ENCODE measurements at places on chromosomes 6 and 20.

- DNase-seq, result no peak
Measured at GRCh38 chr6:29647927-29648642, 8.8 kb upstream of the MOG start.

GRCh38 chr6:64732888-64733287 lies 974.1 kb downstream of the EYS start:
- DNase-seq, result no peak

- no peak for DNase-seq
Measured at GRCh38 chr20:22779878-22780277, 195.5 kb upstream of the FOXA2 start.

DNA sequence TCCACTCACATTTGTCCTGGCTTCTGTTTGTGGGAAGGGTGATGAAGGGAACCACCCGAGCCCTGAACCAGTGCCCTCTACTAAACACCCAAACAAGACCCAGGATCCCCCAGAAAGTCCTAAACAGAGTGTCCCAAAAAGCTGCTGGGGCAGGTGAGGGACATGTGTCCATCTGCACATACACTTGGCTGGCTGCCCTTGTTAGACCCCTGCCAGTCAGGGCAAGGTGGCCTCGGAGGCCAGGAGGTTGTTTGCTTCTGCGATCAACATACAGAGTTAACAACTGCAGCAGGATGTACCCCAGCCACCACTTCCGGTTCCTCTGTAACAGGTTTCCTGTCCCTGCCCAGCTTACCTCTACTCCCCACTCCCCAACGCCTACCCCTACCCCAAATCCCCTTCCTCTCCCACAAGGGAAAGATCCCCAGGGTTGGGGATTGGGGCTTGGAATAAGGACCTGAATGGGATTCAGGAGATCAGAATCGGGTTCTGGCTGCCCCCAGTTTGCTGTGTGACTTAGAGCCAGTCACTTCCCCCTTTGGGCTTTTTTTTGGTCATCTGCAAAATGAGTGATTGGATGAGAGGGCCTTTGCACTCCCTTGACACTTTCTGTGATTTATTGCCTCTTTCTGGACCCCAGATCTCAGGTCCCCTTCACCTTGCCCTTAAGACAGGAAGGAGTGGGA lies 13.9 kb downstream of the DEF6 start:
- DNase-seq, result peak; percentile 37

GRCh38 chr6:148650941-148651505 lies 95.8 kb upstream of the UST start:
- no peak for DNase-seq

DNA sequence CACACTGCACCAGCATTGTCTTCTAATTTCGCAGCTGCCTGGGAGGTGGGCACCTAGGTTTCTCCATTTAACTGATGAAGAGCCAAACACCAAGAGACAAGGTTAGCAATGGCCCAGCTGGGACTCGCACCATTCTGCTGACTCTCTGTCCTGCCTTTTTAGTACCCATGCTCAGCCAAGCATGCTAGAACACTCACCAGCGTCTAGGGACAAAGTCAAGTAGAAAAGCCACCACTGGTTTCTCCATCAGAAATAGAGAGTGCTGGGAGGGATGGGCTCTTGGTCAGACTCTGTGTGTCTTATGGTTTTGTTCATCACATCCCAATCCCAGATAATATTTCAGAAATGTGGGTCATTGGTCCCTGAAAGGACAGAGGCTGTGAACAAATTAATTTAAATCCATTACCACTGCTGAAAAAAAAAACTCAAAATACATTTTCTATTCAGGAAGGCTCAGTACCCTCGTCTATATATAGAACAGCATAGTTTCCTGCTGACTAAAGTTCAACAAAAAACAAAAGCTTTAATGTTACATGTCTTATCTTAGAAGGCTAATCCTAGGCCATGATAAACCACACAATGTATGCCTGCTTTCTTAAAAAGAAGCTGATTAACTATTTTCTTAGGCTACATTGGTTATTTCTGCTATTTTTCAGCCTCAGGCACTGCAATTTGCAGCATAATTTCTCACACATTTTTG lies 111.0 kb downstream of the TBC1D7 start:
- DNase-seq, result no peak

GRCh38 chr6:3751730-3752530 lies 417 bp upstream of the PXDC1 start:
- DNase-seq, result peak; percentile 83

- DNase-seq, result no peak
Measured at GRCh38 chr6:121436274-121436857, 920 bp downstream of the GJA1 start.

DNA sequence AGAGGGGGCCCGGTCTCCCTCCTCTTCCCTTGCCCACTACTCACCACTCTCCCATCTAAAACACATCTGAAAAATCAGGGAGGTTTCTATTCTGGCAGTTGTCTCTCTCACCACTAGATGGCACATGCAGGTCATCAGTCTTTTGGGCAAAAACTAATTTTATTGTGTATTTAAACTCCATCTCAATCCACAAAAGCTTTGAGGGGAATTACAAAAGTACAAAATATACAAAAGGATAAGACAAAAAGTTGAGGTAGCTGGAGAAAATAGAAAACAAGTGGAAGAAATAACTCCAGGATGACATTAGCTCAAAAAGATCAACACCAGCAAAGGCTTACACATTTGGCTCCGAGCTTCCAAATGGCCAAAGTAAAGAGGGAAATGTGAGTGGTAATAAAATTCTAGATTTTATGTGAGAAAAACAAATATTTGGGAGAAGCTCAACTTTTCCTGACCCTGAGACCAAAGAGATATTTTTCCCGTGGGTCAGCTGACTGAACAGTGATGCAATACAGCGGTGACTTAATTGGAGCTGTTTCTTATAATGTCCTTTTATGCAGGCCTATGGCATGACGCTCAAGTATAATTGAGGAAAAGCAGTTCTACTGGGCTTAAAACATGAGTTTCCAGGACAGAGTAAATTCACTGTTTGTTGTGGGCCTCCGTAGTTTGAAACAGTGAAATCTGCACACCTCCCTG lies 79.8 kb upstream of the CHD6 start:
- DNase-seq, result no peak

- DNase-seq, result no peak
Measured at GRCh38 chr20:10178727-10179313, 39.8 kb upstream of the SNAP25 start.

DNA sequence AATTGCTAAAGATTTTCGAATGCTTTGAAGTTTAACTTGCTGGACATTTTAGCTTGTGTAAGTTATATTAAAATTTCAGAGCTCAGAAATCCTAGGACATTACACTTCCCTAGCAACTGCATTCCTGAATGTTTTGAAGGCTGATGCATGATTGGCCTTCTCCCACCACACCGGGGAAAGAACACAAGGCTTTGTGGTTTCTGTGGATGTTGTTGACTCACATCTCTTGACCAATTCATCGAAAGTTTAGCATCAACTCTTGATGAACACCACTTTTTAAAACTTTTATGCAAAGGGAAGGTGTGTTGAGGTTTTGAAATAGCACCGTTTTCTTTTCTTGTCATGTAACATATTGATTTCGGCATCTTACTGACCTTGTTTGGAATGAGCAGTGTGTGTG lies 81.1 kb downstream of the RIMS1 start:
- no peak for DNase-seq

GRCh38 chr20:40978761-40979160 lies 49.9 kb upstream of the TOP1 start:
- DNase-seq, result no peak

DNA sequence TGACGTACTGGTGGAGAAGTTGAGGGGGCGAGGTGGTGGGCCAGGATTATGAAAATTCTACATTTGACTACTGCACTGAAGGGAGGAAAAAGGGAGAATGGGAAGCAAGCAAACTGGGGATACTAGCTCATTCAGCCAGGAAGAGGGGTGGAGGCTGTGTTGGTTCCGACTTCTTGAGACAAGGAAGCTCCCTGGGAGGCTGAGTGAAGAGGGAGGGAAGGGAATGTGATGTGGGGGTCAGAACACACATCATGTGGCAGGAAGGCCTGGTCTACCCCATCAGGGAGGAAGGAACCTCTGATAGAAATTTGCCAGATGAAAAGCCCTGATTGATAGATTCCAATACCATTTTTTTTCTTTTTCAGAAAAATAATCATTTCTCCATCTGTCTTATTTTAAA lies 28.8 kb upstream of the MCHR2 start:
- no peak for DNase-seq

- no peak for DNase-seq
Measured at GRCh38 chr20:10131732-10132345, 86.8 kb upstream of the SNAP25 start.

GRCh38 chr20:17345321-17345720 lies 118.5 kb downstream of the PCSK2 start:
- DNase-seq, result no peak

DNA sequence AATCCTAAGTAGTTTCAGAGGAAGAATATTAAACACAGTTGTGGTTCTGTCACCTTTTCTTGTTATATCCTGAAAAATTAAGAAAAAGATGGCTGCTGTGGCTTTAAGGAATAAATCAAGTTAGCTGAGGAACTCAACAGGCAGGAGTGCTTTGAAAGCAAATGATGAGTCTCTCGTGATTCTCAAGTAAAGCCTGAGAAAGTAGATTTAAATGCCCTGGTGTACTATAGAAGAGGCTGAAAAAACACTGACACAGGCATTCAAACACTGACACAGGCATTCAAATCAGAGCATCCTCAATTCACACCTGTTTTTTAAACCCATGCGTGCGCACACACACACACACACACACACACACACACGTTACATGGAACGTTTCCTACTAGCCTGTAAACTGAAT lies 218.6 kb downstream of the OGFRL1 start:
- no peak for DNase-seq

DNA sequence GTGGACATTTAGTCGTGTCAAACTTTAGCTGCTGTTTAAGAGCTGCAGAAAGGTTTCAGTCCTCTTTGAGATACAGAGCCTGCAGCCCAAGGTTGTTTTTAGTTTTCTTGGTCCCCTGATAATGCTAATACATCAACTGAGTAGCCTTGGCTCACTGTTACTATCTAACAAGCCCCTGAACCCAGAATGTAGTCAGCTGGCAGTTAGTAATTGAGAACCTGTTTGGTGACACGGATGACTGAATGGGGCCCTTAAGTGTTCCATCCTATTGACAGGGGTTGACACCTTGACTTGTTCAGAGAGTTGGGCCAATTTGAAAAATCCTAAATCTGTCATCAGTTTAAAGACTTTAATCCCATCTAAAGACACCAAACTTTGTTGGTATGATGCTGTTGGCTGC lies 2.8 kb downstream of the RTN4IP1 start:
- no peak for DNase-seq

DNA sequence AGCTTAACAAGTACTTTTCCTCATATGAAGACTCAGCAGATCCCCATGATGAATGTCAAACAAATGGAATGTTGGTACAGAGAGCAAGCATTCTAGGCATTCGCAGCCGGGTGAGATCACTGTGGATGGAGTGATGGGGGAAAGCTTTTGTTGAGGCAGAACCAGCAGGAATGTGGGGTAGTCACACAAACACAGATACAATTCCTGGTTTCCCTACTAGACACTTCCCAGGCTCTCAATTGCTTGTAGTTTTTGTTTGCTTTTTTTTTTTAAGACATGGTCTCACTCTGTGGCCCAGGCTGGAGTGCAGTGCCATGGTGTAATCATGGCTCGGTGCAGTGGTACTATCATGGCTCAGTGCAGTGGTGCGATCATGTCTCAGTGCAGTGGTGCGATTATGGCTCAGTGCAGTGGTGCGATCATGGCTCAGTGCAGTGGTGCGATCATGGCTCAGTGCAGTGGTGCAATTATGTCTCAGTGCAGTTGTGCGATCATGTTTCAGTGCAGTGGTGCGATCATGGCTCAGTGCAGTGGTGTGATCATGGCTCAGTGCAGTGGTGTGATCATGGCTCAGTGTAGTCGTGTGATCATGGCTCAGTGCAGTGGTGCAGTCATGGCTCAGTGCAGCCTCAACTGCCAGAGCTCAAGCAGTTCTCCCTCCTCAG lies 15.4 kb upstream of the IER3 start:
- DNase-seq, result no peak

DNA sequence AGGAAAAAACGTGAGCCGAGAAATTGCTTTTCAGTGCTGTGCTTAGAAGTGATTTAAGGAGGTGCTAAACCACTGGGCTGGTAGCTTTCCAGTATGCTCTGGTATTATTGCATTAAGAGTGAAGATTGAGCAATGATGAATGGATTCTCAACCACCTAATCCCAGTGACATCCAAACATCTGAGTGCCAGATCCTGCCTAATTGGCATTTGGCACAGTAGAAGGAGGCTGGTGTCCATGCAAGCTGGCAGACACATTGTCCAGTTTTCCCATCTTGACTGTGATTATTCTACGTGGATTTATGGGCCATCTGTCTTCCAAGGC lies 398.0 kb upstream of the PLCB4 start:
- no peak for DNase-seq

DNA sequence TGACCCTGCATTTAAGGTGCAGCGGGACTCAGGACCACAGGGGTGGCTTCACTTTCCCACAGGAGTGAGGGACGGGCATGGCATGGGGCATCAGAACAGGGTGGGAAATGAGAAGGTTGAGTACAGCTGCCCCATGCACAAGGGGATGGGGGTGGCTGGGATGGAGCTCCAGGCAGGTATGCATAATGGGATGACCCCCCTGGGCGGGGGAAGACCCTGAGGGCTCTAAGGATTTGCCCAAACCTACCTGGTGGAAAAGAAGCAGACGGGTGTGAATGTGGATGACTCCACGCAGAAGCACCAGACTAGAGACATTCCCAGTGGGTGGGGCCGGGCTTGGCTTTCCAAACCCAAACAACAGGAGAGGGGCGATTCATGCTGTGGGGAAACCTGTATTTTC lies 200.3 kb downstream of the SYNDIG1 start:
- no peak for DNase-seq

DNA sequence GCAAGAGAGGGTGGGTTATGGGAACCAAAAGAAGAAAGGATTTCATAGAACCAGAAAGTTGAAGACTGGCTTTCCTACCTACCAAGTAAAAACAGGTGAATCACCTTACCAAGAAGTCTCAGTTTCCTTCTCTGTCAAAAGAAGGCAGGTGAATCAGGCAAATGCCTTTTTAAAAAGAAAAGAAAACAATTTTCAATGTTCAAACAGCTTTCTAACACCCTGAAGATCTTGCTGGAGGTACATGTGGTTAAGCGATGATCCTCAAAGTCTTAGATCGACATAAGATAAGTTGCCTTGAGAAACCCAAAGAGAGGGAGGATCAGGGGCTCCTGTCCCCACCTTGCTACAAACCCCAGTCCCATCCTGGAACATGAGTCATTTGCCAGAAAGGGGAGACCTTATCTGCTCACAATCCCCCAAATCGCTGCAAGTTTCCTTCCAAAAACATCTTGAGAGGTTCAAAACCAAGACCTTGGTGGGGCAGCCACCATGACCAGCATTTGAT lies 71.6 kb downstream of the NFATC2 start:
- peak; percentile 38 for DNase-seq

DNA sequence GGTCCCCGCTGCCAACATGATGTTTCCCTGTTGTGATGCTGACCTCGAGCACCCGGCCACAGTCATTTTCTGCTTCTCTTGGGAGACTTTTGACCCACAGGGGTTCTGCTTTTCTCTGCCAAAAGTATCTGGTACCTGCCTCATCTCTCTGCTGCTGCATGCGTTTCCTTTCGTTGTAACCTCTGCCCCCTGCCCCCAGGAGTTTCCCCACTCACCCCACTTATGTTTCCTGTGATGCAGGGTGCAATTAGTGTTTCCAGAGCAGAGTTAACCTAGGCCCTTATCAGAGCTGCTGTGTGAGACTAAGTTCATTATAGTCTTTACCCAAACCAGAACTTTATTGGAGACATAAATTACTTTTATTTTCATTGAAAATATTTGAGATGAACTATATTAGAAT lies 65.2 kb upstream of the EDN3 start:
- DNase-seq, result peak; percentile 4

- DNase-seq, result no peak
Measured at GRCh38 chr6:76221525-76221924, 149.1 kb upstream of the IMPG1 start.

- DNase-seq, result no peak
Measured at GRCh38 chr20:10856237-10857015, 182.6 kb upstream of the JAG1 start.

All from activated naive CD8-positive, alpha-beta T cell treated with anti-CD3 and anti-CD28 coated beads for 36 hours (primary cell).